ENCODE measurements at places on chromosomes 13 and 19. TPM values are rescaled to one million over a fixed set of nuclear protein-coding genes. Genes with fewer than 3 reads are reported as not detected.

- DNase-seq = no peak
Observed at GRCh38 chr13:51343475-51343874, 4.0 kb downstream of the SERPINE3 start.

GRCh38 chr19:39190768-39191167 is 6.0 kb upstream of the NCCRP1 start:
- no peak for DNase-seq

GRCh38 chr19:2044709-2045500 is 6.1 kb downstream of the MKNK2 start:
- DNase-seq = no peak

- DNase-seq = no peak
Observed at GRCh38 chr13:105395041-105395440, 1140.4 kb downstream of the EFNB2 start.

- peak; percentile 71 for DNase-seq
Observed at GRCh38 chr13:85853901-85854663, 54.9 kb upstream of the SLITRK6 start.

- DNase-seq = no peak
Observed at GRCh38 chr19:31377736-31378135, 28.5 kb upstream of the TSHZ3 start.

- no peak for DNase-seq
Observed at GRCh38 chr13:27411341-27411740, 13.1 kb upstream of the GTF3A start.

GRCh38 chr19:35665604-35666003 is 713 bp upstream of the UPK1A start:
- no peak for DNase-seq

DNA sequence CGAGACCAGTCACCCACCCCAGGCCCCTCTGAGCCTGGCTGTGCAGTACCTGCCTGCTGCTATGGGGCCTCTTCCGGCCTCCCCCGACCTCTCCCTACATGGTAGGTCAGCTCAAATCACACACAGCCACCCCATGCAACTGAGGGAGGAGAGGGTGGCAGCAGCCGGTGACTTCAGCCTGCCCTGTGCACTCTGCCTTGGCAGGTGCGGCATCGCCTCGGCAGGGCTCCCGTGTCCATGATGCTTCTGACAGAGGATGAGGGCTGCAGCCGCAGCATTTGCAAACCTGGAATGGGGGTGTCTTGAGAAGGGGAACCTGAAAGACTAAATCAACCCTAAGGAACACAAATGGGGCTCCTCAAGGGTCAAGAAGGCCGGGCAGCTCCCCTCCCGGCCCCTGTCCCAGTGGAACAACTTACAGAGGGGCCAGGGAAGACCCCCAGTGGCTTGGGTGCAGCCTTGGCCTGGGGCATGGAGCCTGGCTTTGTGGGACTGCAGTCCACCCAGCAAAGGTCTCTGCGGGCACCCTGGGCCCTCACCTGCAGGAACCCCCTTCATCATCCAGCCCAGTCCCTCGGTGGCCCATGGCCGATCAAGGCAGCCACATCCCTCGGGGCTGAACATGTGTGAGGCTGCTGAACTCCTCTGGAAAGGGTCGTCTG is 6.7 kb downstream of the TEX29 start:
- peak; percentile 74 for DNase-seq

DNA sequence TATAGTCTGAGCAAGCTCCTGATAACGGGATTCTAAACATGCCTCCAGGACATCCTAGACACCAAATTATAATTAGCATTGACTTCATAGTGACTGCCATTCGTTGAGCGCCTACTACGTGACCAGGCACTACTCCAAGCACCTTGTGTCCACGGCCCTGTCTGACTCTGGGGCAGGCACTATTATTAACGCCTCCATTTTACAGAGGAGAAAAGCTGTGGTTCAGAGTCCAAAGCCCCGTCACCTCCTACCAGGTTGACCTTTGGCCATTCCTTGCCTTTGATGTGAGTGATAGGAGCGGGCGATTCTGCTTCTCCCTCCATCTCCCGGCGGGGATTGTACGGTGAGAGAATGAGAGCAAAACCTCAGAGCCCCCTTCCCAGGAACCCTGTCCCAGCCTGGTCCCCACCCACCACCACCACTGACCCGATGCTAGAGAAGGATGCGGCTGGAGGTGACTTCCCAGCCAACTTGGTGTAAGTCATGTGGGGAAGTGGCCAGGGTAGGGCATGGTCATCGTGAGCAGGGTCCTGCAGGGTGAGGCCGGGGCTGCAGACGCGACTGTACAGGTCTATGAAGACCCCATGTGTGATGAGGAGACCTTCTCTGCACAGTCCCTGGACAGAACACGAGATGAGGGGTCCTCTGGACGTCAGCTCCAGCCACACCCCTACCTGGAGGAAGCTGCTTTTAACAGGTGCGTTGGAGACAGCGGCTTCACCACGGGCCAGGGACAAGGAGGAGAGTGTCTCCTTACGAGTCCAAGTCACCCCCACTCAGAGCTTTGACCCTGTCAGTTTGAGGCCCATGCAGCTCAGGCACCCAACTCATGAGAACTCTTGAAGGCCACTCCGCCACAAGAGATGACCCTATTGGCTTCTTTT is at the start of gene IGSF23:
IGSF23 (plus strand) TSS at position 269 of the 884 bp plus-strand sequence; CDS start at position 352, 83 bp downstream.
- no peak for DNase-seq

DNA sequence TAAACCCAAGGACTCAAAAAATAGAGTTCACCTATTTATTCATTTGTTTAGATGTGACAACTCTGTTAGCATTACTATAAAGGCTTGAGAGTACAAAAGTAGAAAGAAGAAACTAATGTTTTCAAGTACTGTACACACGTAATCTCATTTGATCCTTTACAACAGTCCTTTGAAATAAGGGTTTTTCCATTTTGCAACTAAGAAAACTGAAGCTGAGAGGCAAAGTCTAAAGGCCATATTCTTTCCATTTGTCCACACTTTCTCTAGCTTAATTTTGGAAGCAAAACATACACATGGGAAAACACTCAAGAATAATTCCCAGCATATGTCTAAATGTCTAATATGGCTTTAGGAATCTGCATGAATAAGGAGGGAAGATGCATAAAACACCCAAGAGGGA is 34.1 kb downstream of the ZAR1L start:
- DNase-seq = no peak

GRCh38 chr13:79423340-79423739 is 17.3 kb upstream of the RBM26 start:
- no peak for DNase-seq

GRCh38 chr13:44298314-44298713 is 75.3 kb upstream of the SERP2 start:
- no peak for DNase-seq

- DNase-seq = no peak
Observed at GRCh38 chr13:72505376-72505775, 222.1 kb downstream of the MZT1 start.

GRCh38 chr19:31096935-31097545 is 252.2 kb downstream of the TSHZ3 start:
- no peak for DNase-seq

DNA sequence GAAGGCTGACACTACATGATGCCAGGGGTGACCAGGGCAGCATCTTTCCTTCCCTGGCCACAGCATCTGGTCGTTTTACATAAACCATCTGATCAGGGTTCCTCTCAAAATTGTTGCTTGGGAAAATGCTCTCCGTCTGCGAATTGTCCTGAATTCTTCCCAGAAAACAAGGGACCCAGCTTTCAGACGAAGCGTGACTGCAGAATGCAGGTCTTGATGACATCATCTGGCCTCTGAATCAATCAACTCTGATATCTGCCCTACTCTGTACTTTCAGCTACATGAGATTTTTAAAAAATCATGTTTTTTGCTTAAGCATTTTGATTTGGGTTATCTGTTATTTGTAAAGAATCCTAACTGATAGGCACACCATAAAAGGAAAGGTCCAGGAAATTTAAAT is 246.6 kb upstream of the IRS2 start:
- no peak for DNase-seq

DNA sequence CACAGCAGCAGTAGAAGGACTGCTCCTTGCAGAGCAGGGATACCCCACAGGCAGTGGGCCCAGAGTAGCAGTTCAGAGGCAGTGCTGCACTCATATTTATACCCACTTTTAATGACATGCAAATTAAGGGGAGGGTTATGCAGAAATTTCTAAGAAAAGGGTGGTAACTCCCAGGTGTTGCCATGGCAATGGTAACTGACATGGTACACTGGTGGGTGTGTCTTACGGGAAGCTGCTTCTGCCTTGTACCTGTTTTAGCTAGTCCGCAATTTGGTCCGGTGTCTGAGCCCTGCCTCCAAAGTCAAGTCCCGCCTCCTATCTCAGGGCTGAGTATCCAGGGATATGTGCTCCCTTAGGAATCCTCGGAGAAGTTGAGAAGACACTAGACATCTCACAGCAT is 79.2 kb upstream of the UQCRFS1 start:
- DNase-seq = no peak

GRCh38 chr19:51572410-51572809 is 1.3 kb downstream of the ZNF175 start:
- no peak for DNase-seq

DNA sequence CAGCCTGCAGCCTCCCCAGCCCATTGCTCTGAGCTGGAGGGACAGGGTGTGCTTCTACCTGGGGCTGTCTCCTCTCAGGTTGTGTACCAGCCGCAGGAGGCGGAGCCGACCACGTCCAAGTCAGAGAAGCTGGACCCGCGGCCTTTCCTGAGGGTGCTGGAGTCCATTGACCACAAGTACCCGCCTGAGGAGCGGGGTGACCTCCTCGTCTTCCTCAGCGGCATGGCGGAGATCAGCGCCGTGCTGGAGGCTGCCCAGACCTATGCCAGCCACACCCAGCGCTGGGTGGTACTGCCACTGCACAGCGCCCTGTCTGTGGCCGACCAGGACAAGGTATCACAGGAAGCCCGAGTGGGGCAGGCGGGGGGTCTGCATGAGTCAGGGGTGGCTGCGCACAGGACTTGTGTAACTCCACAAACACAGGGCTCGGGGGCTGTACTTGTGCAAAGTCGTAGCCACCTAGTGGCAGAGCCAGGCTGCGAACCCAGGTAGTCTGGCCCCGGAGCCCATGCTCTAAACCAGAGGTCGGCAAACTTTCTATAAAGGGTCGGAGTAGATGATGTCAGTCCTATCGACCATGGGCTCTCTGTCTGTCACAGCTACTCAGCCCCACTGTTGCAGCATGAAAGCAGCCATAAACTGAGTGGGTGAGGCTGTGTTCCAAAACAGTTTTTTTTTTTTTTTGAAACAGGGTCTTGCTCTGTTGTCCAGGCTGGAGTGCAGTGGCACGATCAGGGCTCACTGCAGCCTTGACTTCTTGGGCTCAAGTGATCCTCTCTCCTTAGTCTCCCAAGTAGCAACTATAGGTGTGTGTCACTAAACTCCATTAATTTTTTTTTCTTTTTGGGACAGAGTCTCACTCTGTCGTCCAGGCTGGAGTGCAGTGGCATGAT is 8.9 kb downstream of the DHX34 start:
- no peak for DNase-seq

DNA sequence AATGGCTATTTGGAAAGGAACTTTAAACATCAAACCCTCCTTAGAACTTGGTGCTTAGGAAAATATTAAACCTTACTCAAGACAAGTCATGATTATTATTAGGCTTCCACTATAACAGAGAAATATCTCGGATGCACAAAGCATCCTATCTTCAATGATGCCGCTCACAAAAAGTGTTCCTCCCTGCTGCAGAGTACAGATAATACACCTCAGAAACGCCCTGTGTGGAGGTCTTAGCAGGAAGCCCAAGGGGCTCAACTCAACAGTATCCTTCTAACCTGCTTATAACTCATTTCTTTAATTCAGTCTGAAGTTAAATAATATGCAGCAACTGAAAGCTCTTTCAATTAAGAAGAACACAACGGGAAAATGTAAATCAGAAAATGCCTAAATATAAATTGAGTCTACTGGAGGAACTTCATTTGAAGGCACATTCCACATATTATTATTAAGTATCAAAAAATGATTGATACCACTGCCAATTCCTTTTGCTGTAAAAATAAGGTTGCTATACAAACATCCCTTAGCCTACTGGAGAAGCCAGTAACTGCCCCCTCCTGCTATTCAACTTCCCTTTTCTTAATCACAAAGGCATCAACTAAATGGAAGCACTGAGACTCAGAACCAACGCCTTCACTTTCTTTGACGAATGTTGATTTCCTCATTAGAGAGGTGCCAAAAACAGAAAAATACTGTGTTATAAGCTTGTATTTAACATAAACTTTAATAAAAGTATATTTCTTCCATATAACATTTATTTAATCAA is 12.0 kb downstream of the ELF1 start:
- DNase-seq = no peak

DNA sequence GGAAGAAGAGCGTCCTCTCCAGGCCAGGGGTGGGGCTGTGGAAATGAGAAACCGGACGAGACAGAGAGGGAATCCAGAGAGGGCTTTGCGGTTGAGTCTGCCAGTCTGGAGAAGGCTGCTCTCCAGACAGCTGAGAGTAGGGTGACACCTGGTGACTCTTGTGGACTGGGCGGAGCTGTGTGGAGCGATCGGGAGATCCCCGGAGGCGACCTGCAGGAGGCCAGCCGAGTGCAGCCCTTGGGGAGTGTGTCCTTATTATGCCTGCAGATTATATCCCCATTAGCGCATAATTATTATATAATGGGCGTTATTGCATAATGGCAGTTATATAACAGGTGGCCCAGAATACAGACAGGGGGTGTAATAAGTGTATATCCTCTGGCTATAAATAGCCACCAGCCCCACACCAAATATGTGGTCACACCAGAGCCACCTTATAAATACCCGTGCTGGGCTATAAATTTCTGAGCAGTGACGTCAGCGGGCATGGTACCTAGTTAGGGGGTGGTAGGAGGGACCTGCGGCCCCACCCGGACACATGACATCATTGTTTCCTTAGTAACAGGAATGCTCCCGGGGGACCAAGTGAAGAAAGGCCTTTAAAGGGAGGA is 41.2 kb downstream of the NFIX start:
- DNase-seq = peak; percentile 87

GRCh38 chr19:29324717-29325116 is 111.8 kb upstream of the UQCRFS1 start:
- no peak for DNase-seq

DNA sequence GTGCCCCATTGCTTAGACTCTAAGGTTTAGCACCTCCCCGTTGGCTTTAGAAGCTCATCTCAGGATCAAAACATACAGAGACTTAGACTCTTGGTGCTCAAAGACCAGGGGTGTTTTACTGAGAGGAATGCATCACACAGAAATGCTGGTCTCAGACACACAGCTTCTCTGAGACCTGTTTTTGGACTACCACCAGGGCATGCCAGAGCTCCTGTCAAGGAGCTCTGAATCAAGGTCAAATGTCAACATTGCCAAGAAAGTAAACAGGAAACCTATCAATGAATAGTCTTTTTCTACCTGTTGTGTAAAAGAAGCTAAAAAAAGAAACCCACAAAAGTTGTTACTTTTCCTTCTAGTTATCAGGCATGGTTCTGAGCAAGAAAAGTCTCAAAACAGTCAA is 149.2 kb downstream of the COL4A1 start:
- DNase-seq = no peak

The OR2Z1 gene
- total RNA-seq = not detected

The GSK3A gene
- 29.2 TPM for total RNA-seq

The FOXA3 gene
- not detected for total RNA-seq

The ZIC5 gene
- total RNA-seq = not detected

The ZNF571 gene
- 6.3 TPM for total RNA-seq

The ZNF560 gene
- total RNA-seq = not detected

The DACH1 gene
- 1.5 TPM for total RNA-seq

The PEG3 gene
- 9.9 TPM for total RNA-seq

The METTL21C gene
- total RNA-seq = not detected

The DEDD2 gene
- total RNA-seq = 13.0 TPM

The PROSER3 gene
- total RNA-seq = 18.4 TPM

The CERS1 gene
- total RNA-seq = 0.38 TPM

The NR1H2 gene
- total RNA-seq = 82.3 TPM

The CEACAM6 gene
- total RNA-seq = 0.10 TPM

Data from posterior vena cava (tissue), 2 donors.